CD4-positive, alpha-beta T cell treated with Interferon alpha-2 for 1 hour (primary cell): ENCODE measurements at places on chromosomes 4 and X.

DNA sequence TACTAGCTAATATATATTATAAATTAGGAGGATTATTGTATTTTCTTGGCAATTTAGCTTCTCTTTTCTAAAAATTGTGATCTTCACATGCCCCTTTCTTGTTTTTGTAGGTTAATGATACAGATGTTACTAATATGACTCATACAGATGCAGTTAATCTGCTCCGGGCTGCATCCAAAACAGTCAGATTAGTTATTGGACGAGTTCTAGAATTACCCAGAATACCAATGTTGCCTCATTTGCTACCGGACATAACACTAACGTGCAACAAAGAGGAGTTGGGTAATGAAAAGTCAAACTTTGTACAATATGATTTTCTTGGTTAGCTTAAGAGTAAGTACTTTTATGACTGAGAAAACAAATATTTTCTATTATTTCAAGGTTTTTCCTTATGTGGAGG is 74.1 kb downstream of the SLC10A6 start:
- DNase-seq, result no peak

DNA sequence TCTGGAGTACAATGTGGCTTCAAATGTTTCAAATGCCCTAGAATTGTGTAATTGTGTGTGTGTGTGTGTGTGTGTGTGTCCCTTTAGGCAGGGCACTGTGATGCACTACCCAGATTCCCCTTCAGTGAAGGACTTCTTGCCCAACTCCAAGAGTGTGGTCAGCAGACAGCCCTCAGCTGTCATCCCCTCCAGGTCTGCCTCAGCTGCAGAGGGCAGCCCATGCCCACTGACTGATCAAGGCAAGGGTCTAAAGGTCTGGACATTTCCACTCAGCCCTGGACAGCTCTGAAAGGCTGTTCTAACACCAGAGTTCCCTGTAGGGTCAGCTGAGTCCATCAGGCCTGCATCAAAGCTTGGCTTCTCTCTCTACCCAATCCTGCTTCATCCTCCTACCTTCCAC is 83.9 kb upstream of the USP9X start:
- DNase-seq, result no peak

DNA sequence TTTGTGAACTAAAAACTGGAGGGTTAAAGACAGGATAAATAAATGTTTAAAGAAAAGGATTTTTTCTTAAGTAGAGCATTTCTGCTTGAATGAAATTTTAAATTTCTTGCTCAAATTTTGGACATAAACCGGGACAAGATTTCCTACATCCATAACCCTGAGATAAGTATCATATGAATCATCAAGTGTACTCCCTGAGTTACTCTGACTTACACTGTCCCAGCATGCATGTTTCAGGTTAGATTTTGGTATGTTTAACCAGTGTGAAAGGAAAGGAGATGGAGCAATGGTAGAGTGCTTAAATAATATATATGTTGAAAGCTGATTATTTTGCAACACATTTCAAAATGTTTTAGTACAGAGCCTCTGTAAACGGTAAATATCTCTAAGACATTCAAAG is 175.2 kb downstream of the ADGRL3 start:
- no peak for DNase-seq

DNA sequence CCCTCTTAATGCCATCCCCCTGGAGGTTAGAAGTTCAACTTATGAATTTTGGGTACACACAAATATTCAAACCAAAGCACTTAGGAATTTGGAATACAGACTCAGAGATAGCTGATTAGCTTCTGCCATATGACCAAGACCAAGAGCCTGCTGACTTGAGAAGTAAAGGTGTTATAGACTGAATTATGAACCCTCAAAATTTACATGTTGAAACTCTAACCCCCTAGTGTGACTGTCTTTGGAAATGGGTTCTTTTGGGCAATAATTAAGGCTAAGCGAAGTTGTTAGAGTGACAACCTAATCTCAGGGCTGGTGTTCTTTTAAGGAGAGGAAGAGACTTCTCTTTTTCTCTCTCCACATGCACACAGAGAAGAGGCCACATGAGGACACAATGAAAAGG is 151.2 kb downstream of the COX18 start:
- no peak for DNase-seq

DNA sequence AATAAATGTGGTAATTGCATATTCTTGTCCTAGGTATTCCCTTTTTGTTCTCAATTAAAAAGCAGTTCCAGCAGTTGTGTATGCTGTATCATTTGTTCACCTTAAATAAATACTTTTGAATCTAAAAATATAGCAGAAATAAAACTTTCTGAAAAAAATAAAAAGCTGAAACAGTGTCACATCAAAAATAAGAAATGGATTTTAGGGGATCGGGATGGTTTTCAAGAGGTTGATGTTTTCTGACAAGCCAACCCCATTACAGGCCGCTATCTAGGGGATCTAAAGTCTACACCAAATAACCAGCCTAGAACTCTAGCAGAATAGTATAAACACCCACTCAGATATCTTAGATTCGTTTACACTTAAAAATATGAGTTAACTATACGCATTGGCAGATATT is 95.4 kb upstream of the MAML3 start:
- no peak for DNase-seq

DNA sequence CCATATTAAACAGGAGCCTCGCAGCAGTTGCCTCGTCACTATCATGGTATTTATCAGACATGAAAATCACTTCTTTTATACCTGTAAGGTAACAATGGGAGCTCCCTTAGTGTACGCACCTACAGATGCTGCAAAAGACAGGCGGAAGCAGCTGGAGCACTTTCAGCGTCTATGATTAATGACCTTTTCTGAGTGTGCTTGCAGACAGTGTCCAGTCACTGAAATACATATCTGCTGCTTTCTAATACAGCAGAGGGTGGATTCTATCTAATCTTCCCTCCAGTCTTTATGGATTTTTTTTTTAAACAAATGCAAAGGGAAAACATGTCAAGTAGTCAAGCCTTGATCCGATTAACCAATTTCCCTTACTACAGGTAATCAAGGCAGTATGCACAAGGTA is 24.1 kb downstream of the DCTD start:
- DNase-seq, result no peak

GRCh38 chrX:132853040-132853439 is 105.4 kb downstream of the HS6ST2 start:
- DNase-seq, result no peak

GRCh38 chrX:152930516-152930915 is 32.6 kb downstream of the ZNF185 start:
- no peak for DNase-seq

GRCh38 chr4:2794486-2795299 is 1.8 kb downstream of the SH3BP2 start:
- DNase-seq, result peak; percentile 53

GRCh38 chr4:68895561-68896198 is 55.9 kb downstream of the UGT2A3 start:
- DNase-seq, result no peak

GRCh38 chr4:39713691-39714090 is 15.8 kb downstream of the UBE2K start:
- DNase-seq, result no peak

DNA sequence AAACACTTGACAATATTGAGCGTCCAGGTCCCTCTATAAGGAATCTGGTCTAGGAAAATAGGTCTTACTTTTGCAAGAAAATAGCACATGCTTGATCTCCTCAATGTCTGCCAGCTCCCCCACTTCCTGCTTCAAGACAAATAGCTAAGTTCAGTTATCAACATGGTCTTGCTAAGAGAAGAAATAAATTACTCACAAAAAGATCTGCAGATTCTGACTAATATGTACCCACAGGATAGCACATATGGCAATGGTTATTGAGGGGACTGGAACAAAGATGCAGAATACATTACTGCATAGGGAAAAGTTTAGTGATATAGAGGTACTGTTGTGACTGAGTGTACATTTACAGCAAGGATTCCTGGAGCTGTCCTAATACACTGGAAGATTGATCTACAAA is 457.5 kb upstream of the GRID2 start:
- no peak for DNase-seq

GRCh38 chr4:145816091-145816490 is 122.5 kb downstream of the ZNF827 start:
- no peak for DNase-seq

DNA sequence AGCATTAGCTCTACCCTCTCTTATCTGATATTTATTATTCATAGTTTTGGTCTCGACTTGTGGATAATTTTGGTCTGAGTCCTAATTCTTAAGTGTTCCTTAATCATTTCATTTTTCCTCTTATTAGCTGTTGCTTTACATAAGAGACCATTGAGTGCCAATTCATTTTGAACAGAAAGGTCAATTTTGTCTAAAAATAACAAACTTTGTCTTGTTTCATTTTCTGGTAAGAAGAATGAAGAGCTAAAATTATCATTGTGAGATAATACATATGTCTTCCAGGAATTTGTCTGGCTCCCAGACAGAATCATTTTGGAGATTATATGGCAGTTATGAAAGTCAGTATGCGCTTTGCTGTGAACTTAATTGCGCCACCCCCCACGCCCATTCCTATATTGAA is 1471.8 kb downstream of the PCDH7 start:
- no peak for DNase-seq

DNA sequence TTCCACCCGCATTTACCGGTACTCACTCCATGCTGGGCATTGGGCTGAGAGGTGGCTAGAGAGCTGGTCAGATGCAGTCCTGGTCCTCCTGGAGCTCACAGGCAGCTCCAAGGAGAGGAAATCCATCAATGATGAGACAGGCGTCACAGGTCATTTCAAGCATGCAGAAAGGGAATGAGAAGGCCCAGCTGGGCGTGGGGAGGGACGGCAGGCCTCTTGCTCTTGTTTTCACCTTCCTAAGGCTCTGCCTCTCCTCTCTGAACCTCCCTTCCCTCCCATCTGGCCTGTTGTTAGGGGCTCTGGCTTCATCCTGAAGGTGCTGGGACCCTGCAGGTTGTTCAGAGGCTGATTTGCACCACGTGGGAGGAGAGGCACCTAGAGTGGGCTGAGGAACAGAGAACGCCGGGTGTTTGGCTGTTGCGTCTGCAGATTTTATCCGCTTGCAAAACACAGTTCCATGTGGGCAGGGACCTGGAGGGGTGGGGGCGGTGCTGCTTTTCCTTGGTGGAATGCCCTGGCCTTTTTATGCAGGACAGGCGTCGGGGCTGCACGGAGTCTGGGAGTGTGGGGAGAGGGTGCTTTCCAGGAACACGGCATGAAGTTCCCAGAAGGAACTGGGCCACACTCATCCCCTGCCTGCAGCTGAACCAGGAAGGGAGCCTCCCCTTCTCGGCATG is 81.5 kb upstream of the PSAPL1 start:
- no peak for DNase-seq
